ENCODE measurements at places on chromosomes 3 and 15.

GRCh38 chr3:186826976-186827857, 15.3 kb upstream of the ADIPOQ start:
- DNase-seq, result peak; percentile 64

DNA sequence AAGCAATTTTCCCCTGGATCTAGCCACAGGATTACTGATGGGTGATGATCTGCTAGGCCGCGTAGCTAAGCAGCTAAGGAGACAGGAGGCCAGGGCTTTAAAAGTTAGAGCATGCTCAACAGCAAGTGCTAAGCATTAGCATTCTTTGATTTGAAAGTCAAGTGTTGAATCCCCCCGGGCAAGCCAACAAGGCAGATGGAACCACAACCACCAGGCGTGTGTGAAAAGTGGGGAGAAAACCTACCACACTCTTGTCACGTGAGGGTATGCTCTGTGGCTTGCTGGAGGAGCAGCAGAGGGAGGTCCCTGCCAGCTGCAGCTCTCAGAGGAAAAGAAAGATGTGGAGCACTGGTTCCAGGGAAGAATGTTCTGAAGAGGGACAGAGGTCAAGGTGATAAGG, 20.9 kb downstream of the SLC51A start:
- DNase-seq, result no peak

DNA sequence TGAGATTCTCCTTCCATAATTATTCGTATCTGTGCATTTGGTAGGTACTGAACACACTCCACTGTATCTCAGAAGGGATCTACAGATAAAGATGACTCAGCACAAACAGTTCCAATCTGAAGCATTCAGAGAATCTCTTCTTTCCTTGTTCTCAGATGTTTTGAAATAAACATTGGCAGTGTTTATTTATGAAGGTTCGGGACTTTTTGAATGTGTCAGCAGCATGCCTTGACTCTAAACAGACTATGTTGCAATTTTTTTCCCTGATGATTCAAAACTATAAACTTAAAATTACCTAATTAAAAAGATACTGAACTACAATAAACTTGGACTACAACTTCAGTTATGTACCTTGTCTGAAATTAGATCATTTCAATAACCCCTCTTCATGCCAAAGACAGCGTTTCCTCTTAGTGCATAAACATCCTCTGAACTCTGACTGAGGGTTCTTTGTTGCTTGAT, 612.9 kb upstream of the TBL1XR1 start:
- DNase-seq, result no peak

- DNase-seq, result no peak
These were observed at the start of gene PLAAT1 for GRCh38 chr3:193240850-193241706. PLAAT1 (plus strand) TSS chr3:193241222; CDS start chr3:193255651, 14,429 bp downstream.

GRCh38 chr15:70672081-70672480, 91.3 kb downstream of the UACA start:
- no peak for DNase-seq

GRCh38 chr3:18201315-18201714, 223.8 kb downstream of the SATB1 start:
- DNase-seq, result no peak

DNA sequence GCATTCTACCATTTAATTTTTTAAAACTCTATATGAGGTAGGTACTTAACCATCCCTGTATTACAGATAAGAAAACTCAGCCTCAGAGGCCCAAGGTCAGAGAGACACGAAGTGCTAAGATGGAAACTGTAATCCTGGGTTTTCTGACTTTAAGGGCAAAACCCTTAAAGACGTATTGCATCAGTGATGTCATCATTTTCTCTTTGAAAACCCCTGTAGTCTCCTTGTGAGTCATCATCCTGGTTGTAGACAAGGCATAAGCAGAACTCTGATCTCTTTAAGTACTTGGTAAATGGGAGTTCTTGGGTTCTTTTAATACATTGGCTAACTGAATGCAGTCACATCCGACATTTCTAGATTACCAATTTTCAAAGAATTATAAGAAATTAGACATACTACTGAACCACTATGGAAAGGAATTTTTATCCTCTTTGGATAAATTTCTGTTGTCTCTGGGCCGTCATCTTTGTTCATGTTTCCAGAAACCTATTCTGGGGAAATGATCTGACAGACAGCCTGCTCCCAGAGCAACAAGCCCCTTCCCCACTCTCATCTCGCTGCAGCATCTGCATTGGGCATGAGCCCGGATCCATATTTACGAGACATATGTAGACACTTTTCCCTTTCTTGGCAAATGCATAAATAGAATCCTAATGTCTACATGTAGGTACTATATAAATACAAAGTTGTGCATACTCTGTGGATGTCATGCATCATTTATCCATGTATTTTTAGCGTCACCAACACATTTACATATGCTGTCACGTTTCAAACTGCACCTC, 48.7 kb upstream of the MDFIC2 start:
- no peak for DNase-seq

- no peak for DNase-seq
These were observed 15.9 kb downstream of the TGM5 start for GRCh38 chr15:43250785-43251184.

DNA sequence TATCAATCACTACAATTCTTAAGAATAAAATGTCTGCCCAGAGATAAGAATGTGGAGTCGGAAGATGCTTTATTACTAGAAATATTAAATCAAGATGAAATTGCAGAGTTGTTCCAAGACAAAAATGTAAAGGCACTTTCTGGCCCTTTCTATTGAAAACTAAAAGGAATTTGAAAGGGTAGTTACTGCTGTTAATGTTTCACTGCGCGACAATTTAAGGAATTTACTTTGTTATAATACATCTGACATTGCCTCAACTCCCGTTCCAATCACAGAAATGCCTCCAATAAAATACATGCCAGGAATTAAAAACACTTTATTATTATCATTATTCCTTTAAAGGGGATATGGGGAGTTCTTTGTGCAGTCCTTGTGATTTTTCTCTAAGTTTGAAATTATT, 26.4 kb downstream of the RSL24D1 start:
- DNase-seq, result no peak

- DNase-seq, result no peak
These were observed 13.7 kb upstream of the PARP6 start for GRCh38 chr15:72285927-72286516.

DNA sequence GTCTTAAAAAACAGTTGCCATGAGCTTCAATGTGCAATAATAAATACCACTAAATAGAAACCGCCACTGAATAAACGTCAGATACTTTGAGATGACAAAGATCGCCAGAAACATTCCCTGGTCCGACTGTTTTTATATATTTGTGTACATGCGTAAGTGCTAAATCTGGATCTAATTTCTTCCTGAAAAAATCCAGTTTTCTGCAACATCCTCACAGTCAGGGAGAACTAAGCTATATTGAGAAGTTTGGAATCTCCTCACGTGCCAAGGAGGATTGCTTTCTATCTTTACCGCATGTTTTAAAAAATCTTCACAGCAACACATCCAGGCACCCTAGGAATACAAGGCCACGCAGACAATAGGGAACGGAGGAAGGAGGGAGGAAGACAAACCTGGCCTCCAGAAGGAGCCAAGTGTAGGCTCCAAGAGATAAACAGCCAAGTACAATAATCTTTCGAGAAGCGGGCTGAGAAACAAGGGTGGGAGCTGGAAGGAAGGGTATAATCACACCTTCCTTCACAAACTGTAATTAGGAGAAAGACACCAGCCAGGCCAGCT, 5.7 kb downstream of the VGLL4 start:
- no peak for DNase-seq

GRCh38 chr3:141087778-141088130, 36.6 kb downstream of the SPSB4 start:
- no peak for DNase-seq

- no peak for DNase-seq
These were observed 52.3 kb upstream of the CGNL1 start for GRCh38 chr15:57323806-57324589.

DNA sequence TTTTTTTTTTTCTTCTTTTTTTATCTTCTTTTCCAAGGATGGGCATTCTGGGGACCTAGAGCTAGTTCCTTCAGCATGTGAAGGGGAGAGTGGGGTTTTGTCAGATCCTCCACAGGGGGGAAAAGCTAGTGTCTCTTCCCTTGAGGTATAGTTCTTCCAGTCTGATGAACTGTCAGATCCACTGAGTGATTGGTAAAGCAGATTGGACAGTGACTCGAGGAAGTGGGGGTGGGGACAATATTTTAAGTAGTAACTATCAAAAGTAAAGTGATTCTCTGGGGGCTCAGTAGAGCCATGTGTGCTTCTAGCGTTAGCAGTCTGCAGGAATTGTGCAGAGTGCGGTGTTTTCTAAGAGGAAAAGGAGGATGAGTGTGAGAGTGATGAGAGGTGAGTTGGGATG, 62.0 kb upstream of the TRIM71 start:
- no peak for DNase-seq

GRCh38 chr15:61003437-61004218, 225.5 kb downstream of the RORA start:
- DNase-seq, result no peak

DNA sequence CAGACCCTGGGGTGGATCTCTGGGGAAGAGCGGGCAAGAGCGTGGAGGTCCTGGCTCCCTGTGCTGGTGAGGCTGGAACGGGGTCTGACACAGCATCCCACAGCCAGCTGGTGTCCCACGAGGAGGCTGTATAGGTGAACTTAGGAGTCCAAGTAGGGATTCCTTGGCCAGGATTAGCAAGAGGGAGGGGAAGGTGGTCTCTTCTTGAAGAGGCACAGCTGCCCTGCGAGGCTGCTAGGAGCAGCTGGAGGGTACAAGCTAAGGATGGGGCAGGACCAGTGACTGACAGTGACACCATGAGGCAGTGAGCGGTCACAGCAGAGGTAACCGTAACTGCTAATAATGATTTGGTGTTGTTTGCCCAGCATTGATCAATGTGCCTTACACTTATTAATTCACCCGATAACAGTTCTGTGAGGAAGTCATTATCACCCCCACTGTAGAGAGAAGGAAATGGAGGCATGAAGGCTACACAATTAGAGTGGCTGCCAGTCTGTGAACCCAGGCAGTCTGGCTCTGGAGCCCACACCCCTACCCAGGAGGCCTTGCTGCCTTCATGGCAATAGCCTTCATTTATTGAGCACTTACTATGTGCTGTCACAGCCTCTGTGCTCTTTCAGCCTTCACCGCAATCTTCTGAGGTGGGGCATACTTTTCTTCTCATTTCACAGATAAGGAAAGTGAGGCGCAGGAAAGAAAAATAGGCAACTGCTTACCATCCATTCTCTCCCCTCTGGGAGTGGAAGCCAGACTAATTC, 59.4 kb downstream of the TMEM44 start:
- DNase-seq, result no peak

- DNase-seq, result no peak
These were observed 12.6 kb upstream of the SPINK8 start for GRCh38 chr3:48345946-48346572.

DNA sequence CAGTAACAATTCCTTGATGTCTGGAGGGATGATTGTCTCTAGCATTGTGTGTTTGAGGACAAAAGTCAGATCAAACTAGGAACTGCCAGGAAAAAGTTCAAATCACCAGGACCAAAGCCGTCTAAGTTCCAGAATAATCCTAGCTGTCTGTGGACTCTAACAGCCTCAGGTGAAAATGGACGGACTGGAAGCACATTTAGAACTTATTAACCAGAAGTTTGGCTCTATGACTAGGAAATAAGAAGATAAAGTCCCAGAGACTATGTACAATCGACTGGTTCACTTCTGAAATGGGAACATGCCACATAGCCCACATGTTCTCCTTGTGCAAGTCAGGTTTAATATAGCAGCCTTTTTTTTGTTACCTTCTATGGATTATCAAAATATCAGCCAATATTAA, 50.6 kb upstream of the SGO1 start:
- no peak for DNase-seq

- DNase-seq, result no peak
These were observed 728.4 kb upstream of the GOLIM4 start for GRCh38 chr3:168824107-168824506.

DNA sequence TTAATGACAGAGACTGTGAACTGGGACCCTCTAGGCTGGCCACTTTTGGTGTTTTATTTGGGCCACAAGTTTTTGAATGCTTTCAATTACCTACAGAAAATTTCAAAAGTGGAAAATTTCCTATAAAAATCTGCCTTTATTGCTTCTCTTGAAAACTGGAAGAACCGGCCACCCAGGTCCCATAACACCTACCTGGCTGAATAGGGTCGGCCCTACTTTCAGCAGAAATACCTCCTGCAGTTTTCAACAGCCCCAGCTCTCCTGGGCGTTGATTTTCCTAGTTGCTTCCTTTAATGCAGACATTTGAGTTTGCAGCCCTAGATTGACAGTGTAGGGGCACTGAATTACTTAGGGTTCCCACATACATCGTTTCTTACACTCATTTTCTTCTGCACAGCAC, 719 bp upstream of the SRPRB start:
- no peak for DNase-seq

DNA sequence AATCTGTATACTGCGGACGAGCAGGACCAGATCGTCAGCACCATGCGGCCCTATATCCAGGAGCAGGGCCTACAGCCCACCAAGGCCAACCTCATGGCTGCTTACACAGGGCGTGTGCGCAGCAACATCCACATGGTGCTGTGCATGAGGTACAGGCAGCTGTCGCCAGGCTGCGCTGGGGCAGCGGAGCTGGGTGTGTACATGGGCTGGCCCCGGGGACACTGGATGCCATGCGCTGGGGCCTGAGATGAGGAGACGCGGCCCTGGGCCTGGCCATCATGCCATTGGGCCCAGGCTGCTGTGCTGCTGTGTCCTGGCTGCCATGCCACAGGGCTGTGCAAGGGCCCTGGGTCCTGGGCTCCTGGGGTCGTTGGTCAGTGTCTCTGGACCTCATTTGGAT, 61.5 kb downstream of the SEMA3G start:
- no peak for DNase-seq

- no peak for DNase-seq
These were observed 89.6 kb downstream of the AAGAB start for GRCh38 chr15:67164811-67165253.

DNA sequence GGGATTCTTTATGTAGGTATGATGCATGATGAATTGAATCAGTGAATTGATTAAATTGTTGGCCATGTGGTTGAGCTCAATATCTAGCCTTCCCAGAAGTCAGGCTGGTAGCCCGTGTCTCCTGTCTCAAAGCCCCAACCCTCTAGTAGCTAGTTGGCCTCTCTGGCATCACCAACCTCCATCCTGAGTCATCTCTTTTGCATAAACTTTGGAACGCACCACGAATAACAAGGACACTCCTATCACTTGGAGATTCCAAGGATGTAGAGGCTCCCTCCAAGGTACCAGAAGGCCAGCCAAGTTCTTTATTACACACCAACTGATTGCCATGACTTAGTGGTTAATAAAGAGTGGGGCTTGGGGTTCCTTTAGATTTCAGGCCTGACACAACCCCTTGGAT, 148.4 kb downstream of the APBA2 start:
- DNase-seq, result no peak

GRCh38 chr15:68730471-68730919, 90.2 kb downstream of the ANP32A start:
- no peak for DNase-seq

GRCh38 chr3:99774467-99774866, 43.2 kb upstream of the CMSS1 start:
- no peak for DNase-seq

DNA sequence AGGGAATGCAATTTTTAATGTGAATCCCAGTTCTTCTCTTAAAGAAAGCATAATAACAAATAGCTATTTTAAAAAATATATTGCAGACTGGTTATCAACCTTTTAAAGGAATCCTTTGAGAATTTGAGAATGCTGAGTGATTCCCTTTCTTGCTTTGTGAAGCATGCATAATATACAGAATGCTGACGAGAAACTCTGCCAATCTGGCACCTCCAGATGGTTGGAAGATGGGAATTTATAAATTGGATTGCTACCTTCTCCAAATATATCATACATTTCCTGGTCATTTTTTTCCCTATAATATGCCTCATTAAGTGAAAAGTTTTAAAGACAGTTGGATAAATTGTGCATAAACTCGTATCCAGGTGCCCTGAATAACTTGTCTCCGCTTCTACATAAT, 333.9 kb upstream of the ARPP21 start:
- no peak for DNase-seq

Data from activated CD8-positive, alpha-beta memory T cell treated with anti-CD3 and anti-CD28 coated beads for 4 hours (primary cell).